ENCODE measurements at places on chromosomes 3 and 15.

- DNase-seq: no peak
Measured at GRCh38 chr3:38662544-38662943, 13.1 kb upstream of the SCN5A start.

DNA sequence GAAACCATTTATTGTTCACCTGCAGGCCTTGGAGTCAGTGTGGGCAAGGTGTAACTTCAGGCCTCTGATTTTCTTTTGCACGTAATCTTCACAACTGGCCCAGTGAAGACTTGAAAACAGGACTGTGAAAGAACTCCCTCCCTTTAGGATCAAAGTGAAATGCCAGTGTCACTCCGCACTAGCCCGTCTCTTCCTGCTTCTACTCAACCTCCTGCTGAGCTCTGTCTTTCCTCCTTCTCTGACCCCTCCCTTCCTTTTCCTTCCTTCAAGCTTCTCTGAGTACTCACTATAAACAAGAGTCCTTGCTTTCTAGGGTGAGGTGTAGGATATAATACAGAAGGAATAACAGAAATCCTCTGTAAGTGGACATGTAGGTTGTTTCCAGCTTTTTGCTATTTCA lies 28.5 kb downstream of the TMEM41A start:
- DNase-seq: no peak

GRCh38 chr15:89785774-89786140 lies 9.6 kb downstream of the MESP2 start:
- DNase-seq: no peak

GRCh38 chr15:58501636-58502188 lies 69.9 kb downstream of the LIPC start:
- DNase-seq: no peak

- no peak for DNase-seq
Measured at GRCh38 chr3:140408252-140408651, 269.6 kb upstream of the TRIM42 start.

DNA sequence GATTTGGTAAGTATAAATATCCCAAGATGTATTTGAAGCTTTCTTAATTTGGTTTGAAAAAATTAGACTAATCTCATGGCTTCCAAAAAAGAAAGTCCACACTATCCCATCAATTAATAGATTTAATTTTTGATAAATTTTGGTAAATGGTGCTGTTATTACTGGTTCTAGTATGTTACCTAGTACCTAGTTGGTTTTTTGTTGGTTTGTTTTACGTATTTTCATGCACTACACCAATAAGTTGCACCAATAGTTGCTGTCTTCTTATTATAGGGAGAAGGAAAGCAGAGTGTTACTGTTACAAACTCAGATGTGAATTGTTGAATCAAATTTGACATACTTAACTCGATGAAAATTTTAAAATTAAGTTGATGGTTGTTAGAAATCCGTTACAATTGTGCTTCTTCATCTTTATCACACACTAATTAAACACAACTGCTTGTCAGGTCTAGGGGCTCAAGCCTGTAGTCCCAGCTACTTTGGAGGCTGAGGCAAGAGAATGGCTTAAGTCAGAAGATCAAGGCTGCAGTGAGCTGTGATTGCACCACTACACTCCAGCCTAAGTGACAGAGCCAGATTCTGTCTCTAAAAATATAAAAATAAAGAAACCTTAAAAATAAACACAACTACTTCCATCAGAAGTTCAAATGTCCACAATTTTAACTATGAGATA lies 23.1 kb upstream of the MBNL1 start:
- DNase-seq: no peak

DNA sequence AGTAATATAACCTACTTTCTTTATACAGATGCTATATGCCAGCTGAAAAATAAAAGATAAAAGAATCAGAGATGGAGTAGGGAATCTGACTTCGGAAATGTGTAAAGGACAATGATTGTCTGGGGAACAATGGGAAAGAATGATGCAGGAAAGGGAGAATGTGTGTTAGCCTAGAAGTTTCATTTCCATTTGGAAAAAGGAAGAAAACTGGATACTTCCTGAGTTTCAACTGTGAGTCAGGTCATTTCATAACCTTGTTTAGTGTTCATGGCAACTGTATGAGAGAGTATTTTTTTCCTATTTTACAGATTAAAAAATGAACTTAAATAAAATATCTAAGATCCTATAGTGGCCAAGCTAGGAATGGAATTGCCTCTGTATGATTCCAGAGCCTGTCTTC lies 261.3 kb upstream of the NECTIN3 start:
- no peak for DNase-seq

DNA sequence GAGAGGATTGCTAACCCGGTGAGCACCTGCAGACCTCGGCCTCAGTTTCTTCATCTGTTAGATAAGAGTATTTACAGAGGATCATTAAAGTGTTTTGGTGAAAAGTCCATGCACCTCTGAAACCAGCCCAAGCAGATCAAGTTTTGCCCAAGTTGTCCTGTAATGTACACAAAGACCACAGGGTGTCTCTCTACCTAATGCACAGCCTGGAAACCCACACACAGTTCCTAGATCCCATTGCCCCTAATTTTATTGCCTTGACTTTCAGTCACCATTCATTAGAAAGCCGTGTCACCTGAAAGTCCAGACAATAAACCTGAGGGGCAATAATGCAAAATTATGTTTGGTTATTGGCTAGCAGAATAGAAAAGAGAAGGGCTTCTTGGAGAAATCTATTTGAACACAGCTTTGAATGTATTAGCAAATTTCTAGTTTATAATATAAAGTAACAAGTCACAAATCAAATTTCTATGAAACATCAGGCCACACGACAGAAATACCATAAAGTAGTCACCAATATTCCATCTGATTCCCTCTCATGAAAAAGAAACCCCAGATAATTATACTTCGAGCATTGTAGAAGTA lies 161.3 kb upstream of the SLC2A2 start:
- no peak for DNase-seq

GRCh38 chr3:136860541-136860940 lies 1.5 kb upstream of the NCK1 start:
- DNase-seq: no peak

- no peak for DNase-seq
Measured at GRCh38 chr3:125079675-125080045, 23.9 kb upstream of the HEG1 start.

GRCh38 chr3:127608362-127608718 lies 10.1 kb downstream of the MCM2 start:
- no peak for DNase-seq

- no peak for DNase-seq
Measured at GRCh38 chr3:25532431-25533162, 104.5 kb downstream of the RARB start.

- DNase-seq: no peak
Measured at GRCh38 chr3:15431256-15431837, 3.9 kb downstream of the EAF1 start.

GRCh38 chr15:78739996-78740903 lies 71.0 kb downstream of the ADAMTS7 start:
- no peak for DNase-seq

DNA sequence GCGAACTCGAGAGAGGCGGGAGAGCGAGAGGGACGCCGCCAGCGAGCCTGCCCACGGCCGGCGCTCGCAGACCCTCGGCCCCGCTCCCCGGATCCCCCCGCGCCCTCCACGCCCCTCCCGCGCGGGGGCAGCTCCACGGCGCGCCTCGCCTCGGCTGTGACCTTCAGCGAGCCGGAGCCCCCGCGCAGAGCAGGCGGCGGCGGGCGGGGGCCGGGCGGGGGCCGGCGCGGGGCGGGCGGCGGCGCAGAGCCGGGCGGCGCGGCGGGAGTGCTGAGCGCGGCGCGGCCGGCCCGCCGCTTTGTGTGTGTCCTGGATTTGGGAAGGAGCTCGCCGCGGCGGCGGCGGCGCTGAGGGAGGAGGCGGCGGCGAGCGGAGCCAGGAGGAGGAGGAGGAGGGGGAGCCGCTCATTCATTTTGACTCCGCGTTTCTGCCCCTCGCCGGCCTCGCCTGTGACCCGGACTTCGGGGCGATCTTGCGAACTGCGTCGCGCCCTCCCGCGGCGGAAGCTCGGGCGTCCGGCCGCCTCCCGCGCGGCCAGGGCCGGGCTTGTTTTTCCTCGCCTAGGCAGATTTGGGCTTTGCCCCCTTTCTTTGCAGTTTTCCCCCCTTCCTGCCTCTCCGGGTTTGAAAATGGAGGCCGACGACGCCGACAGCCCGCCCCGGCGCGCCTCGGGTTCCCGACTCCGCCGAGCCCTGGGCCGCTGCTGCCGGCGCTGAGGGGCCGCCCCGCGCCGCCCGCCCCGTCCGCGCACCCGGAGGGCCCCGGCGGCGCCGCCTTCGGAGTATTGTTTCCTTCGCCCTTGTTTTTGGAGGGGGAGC lies 524 bp downstream of the IGF1R start:
- peak; percentile 53 for DNase-seq

- no peak for DNase-seq
Measured at GRCh38 chr3:50459785-50460184, 43.6 kb downstream of the CACNA2D2 start.

DNA sequence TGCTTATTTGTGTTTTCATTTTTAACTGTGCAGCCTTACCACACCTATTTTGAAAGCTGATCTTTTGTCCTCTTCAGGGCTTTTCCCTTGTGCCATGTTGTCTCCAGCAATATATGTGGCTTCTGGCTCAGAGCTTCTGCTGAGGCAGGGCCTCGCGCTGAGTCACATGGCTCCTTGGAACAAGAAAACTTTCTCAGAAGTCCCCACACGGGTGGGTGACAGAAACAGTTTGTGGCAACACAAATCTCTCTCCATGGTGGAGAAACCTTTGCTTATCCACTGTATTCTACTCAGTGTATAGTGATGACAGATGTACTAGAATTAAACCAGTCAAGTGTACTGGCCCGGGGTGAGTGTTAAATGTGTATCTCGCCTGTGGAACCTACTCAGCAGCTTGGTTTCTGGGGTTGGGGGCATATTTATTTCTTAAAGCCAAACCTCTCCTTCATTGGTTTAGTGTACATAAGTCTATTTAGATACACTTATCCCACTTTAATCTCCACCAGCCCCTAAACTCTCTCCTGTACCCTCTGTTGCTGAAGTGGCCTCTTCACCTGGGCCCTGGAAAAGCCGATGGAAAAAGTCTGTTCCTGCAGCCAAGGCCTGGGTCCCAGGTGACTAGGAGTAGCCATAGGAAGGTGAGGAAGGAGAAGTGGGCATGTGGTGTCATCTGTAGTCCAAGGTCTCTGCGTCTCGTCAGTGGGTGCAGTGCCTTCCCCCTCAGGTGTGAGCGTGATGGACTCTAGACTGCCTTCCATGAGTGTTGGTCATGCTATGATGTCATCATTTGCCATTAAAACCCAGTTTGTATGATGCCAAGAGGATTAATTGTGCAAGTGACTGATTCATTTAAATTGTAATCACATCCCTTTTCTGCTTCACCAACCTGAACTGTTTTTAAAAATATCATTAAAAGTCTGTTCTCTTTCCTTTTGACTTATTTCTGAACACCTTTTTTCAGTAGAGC lies 3.2 kb upstream of the FBXL22 start:
- DNase-seq: no peak

- DNase-seq: no peak
Measured at GRCh38 chr3:87957575-87957974, 101.2 kb downstream of the CGGBP1 start.

GRCh38 chr3:32502946-32503286 lies 264 bp upstream of the CMTM6 start:
- no peak for DNase-seq

- no peak for DNase-seq
Measured at GRCh38 chr3:138938056-138938876, 8.7 kb downstream of the FOXL2 start.

GRCh38 chr15:68080783-68081182 lies 26.7 kb downstream of the PIAS1 start:
- DNase-seq: no peak

All from thyroid gland (tissue), 4 donors.